ENCODE measurements at places on chromosomes 7 and 10.

DNA sequence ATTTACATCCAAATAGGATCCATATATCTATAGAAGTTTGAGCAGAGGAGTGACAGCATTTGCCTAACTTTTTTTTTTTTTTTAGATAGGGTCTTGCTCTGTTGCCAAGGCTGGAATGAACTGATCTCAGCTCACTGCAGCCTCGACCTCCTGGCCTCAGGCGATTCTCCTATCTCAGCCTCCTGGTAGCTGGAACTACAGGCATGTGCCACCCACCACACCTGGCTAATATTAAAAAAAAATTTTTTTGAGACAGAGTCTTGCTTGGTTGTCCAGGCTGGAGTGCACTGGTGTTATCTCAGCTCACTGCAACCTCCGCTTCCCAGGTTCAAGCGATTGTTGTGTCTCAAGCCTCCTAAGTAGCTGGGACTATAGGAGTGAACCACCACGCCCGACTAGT, 15.1 kb downstream of the PPIA start:
- DNase-seq = no peak

DNA sequence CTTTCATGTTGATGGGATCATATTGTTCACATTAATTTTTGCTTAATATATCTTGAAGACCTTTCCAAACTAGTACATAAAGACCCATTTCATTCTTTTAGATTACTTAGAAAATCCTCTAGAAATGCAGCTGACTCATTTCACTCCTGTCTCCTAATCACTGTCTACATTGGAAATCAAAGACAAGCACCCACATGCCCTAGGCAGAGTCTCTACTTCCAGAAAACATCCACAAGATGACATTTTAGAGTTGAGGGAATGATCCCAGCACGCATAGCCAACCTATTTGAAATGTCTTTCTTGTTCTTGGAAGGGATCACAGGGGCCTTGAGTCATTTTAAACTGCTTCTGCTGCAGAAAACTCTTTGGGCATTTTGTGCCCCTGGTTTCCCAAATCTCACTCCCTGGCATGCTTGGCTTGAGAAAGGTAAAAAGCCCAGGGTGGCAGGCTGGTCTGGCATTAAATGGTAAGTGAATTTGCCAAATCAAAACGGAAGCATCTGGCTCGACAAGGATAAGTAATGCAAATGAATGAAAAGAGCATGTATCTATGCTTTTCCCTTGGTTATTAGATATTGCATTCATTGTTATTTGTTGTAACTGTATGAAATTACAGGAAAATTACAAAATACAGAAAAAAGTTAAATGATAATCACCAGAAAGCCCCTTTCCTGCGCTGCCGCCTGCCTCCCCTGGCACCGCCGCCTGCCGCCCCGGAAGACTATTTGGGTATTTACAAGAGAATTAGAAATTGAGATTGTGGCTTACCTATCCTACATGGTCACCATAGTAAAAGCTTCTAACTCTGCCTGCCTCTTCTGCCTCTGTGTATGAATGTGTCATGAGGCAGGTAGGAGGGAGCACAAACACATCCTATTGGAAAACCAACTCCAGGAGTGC, 225.3 kb downstream of the PTEN start:
- DNase-seq = no peak

DNA sequence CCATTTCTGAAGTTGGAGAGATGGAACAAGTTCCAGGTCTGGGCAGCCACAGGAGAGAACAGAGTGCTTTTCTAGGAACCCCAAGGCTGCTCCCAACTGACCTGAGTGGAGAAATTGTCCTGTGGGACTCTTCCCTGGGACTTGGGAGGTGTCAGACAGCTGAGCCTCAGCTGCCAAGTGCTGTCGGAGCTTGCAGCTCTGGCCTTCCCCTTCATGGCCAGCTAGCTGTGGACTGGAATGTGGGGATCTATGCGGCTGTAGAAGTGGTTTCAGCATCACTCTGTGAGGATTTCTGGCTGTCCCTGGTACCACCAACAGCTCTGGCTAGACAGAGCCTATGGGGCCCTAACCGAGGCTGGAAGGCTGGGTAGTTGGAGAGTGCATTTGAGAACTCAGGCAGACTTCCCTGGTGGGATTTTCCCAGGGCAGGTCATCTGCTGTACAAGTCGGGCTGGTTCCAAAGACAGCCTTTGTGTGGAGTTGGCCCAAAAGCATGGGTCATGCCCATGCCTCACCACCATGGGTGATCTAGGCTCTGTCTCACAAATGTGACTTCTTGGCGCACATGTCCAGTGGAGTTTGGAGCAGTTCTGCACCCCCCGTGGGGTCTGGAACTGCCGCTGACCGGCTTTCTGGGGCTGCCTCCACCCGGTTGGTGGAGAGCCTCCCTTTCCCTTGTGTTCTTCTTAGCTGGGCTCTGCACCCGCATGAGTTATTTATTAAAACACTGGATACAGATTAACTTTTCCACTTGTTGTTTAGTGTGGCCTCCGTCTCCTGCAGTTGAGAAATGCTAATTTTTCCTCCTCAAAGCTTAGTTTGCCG, 10.9 kb downstream of the SUFU start:
- no peak for DNase-seq

DNA sequence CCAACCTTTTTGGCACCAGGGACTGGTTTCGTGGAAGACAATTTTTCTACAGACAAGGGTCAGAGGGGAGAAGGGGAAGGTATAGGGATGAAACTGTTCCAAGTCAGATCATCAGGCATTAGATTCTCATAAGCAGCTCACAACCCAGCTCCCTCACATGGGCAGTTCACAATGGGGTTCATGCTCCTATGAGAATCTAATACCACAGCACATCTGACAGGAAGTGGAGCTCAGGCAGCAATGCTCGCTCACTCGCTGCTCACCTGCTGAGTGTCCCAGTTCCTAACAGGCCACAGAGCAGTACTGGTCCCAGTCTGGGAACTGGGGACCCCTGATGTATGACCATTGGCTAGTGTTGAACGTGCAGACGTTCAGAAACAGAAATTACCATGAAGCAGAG, 63.7 kb downstream of the ATE1 start:
- no peak for DNase-seq

DNA sequence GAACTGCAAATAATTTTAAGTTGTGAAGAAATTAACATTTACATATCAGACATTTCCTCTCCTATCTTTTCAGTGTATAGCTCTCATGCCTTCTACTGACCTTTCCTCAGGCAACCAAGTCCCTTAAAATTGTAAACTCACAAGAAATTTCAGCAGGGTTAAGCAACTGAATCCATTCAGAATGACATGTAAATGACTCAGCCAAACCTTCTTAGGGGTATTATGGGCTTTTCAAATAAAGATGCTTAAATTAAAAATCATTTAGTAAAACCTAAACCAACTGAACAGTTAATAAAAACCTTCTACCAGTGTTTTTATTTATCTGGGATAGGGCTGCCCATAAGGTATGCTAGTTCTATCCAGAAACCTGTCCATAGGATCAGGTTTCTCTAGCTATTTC, 20.7 kb downstream of the WAPL start:
- DNase-seq = no peak

DNA sequence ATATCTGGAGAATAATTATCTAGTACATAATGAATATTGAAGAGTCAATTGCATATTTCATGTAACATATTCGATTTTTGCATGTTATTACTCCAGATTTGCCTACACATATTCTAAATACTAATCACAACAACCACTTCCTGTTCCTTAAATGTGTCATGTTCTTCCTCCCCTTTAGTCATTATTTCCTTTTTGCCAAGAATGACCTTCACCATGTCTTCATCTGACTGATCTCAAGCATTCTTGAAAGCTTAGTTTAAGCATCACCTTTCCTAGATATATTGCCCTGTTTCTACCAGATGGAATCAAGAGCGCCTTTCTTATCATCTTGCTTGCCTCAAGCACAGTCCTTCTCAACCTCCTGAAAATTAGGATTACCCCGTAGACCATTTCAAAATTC, 23.5 kb upstream of the MEOX2 start:
- DNase-seq = no peak

DNA sequence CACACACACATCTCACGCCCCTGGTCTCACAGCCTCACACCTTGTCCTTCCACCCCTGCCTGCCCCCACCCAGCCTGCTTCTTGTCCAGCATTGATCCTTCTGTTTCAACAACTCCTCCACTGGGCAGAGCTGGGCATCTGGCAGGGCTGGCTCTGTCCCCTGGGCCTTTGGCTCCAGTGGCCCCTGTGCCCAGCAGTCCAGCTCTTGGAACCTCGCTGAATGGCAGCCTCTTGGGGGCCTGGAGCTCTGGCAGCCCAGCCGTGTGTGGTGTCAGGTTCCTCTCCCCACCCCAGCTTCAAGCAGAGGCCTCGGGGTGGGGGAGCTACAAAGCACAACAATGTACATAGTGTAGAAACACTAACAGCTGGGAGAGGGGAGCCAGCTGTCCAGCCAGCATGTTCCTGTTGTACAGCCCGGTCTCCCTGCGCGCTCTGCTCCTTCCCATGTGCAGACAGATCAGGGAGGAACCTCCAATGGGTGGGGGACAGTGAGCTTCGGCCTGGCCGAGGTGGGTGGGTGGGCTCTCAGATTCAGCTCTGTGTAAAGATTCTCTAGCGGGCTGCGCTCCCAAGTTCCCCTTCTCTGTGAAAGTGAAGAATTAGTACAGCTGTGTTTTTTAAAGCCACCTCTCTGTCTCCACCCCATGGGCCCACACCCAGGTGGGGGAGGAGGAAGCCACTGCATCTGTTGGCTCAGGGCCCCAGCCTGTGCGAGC, 19.4 kb downstream of the ZMIZ2 start:
- DNase-seq = peak; percentile 42

DNA sequence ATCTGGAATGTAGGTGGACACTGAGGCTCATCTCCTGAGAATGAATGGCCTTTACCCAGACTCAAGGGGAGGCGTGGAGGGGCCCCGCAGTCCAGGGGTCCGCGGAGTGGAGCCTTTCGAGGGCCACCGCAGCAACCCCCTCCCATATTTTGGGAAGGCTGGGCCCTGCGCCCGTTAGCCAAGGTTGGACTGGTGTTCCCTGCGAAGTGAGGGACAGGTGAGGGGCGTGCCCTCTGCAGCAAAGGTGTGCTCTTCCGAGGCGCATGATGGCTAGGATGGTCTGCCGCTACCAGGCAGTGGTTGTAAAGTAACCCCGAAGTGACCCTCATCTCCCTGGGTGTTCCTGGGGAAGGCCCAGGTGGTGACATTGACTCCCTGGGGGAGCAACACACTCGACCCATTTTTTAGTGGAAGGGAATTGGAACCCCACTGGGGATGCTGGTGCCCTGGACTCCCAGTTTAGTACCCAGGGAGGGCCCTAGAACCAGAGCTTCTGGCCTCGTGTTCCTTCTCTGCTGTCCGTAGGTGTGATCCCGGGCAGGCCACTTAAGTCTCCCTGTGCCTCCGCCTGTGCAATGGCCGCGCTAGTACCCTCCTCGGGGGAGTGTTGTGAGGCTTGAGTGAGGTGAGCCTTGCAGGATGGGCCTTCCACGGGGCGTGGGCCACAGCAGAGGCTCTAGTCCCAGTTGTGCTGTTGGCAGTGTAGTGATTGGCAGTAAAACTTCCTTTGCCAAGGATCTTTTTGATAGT, 779 bp downstream of the FAM241B start:
- no peak for DNase-seq

- DNase-seq = no peak
Observed at GRCh38 chr10:62779487-62780248, 24.9 kb upstream of the ADO start.

DNA sequence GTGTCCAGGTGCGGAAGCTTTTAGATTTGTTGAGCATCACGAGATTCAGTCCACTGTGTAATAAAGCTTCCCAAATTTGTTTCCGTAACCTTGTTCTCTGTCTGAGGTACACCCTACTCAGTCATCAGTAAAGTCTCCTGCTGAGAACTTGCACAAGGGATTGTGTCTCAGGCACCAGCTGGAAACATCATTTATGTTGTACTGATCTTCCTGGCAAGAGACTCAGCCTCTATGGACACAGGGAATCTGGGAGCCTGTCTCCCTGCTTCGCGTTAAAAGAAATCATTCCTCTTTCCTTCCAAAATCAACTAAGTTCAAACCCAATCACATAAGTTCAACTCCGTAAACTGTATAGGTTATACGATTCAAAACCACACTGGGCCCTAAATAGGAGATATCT, 336.8 kb downstream of the GPR37 start:
- DNase-seq = no peak

DNA sequence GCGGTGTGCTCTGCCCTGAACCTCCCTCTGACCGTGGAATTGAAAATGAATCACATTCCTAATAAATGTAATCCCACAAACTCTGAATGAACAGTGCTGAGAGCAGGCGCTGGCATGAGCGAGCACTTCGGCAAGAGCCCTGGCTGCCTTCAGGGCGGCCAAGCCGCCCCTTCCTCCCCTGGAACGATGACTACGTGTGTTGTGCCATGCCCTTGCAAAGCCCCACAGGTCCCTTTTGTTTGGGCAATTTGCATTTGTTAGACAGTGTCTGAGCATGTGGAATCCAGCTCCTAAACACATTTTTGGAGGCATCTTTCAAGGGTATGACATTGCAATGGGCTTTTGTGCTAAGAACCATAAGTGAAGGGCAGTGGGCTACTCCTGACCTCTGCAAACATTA, 95.6 kb upstream of the MKI67 start:
- no peak for DNase-seq

- DNase-seq = no peak
Observed at GRCh38 chr10:102196893-102197292, 29.2 kb upstream of the ELOVL3 start.

DNA sequence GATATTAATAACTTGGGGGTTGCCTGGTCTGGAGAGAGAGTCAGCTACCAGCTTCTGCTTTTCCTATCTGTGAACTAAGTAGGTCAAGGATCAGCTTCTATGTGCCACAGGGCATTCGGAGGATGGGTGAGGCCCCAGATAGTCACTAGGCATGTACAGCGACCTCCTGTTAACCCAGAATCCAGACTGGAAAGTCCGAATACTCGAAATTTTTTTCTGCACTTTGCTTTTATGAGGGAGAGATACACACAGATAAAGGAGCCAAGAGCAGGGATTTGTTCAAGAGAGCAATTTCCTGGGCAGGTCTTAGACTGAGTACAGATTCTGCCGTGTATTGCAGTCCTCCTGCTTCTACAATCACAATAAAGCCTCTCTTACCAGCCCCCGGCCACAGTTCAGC, 54.2 kb downstream of the EMX2 start:
- no peak for DNase-seq

DNA sequence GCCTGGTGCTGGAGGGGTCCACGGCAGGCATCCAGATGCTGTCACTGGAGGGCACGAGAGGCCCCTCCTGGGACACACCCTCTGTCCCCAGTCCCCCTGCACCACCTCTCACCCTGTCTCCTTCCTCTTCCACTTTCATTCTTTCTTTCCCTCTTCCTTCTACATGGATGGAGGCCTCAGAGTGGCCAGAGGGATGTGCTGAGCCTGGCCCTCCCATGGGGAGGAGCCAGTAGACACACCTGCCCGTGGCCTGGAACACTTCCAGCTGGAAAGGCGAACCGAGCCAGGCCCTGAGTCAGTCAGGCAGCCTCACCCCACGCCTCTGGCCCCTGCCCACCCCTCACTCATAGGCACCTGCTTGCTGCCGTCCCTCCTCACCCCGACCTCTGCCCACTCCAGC, 55.9 kb upstream of the MXI1 start:
- no peak for DNase-seq

DNA sequence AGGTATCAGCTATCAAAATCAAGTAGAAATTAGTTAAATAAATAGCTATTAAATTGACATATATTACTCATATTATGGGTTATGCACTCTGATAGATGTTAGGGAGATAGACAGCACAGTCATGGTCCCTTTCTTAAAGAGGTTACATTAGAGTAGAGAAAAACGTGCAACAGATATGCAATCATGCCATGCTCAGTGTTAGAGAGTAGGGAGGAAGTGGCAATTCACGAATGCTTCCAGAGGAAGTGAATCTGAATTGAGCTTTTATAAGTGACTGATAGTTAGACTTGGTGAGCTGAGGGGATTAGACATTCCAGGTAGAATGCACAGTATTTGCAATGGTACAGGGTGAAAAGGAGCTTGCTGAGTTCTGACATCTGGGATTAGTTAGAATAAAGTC, 349.8 kb downstream of the NXPH1 start:
- DNase-seq = no peak
